ENCODE measurements at places on chromosomes 1 and 21.

DNA sequence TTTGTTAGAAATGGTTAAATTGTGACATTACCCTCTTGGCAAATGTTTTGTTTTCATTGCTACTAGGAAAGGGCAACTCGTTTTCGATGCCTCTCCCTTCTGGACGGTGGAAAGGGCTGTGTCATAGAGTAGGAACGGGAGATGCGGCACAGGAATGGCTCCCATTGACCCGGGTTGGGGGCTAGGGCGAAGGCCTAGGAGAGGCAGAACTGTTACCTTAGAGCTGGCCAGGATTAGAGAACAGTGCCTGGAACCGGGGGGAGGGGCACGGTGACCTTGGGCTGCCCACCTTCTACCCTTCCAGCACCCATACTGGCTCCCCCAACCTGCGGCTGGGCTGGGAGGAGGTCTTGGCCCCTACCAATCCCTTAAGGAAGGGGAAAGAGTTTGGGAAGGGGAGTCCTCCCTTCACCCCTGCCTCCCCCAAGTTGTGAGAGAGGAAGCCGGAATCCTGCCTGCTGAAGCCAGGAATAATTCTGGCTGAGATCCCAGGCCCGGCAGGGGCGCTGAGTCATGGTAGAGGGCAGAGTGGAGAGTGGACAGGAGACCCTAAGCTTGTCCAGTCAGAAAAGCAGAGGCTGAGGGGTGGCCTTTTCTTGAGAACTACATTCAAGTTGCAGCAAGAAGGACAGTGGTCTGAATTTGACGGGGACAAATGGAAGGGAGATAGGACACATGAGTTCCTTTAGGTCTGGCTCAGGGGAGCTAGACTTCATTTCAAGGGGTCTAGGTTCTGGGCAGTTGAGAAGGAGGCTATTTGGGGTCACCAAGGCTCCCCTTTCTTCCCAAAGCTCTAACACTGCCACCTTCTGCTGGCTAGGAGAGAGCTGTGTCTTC lies 8.2 kb downstream of the LMNA start:
- no peak for DNase-seq

GRCh38 chr1:27346991-27347624 lies 5.3 kb downstream of the SYTL1 start:
- no peak for DNase-seq

GRCh38 chr1:61289232-61290098 lies 207.1 kb downstream of the NFIA start:
- DNase-seq, result no peak

DNA sequence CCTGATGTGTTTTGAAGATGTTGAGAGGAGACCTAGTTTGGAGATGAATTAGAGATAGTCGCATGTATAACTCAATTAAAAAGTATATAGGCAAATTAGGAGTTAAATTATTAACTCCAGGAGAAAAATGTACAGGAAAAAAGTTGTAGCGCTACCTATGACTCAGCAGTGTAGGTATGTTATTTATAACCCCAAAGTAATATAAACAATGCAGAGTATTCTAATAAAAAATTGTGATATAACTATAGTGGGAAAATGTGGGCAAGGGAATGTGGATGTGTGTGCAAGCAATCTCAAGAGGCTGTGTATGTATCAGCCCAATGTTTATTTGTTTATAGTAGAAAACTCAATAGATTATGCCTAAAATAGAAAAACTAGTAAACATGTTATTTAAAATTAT lies 144.5 kb downstream of the BRINP2 start:
- DNase-seq, result no peak

- no peak for DNase-seq
Measured at GRCh38 chr1:48717082-48717481, 59.6 kb downstream of the BEND5 start.

- no peak for DNase-seq
Measured at GRCh38 chr1:99560207-99561040, 85.5 kb upstream of the PALMD start.

- no peak for DNase-seq
Measured at GRCh38 chr1:42737257-42737656, 2.8 kb downstream of the CLDN19 start.

- DNase-seq, result no peak
Measured at GRCh38 chr1:161091796-161092507, 2.6 kb upstream of the NECTIN4 start.

DNA sequence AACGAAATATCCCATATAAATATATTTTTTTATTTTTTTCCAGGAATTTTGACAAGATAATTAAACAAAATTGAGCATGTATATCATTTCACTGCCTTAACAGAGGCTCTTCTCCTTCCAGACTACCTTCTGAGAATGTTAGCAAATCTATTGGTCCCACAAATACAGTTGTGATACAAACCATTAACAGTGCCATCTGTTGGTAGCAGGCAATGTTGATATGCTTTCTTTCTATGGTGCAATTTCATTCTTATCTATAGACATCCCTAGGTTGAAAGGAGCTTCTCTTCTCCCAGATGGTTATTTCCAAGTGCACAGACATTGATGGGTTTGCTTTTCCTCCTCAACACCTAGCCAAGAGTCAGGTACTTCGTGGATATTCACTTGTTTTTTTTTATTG lies 303.6 kb downstream of the USH2A start:
- DNase-seq, result no peak

DNA sequence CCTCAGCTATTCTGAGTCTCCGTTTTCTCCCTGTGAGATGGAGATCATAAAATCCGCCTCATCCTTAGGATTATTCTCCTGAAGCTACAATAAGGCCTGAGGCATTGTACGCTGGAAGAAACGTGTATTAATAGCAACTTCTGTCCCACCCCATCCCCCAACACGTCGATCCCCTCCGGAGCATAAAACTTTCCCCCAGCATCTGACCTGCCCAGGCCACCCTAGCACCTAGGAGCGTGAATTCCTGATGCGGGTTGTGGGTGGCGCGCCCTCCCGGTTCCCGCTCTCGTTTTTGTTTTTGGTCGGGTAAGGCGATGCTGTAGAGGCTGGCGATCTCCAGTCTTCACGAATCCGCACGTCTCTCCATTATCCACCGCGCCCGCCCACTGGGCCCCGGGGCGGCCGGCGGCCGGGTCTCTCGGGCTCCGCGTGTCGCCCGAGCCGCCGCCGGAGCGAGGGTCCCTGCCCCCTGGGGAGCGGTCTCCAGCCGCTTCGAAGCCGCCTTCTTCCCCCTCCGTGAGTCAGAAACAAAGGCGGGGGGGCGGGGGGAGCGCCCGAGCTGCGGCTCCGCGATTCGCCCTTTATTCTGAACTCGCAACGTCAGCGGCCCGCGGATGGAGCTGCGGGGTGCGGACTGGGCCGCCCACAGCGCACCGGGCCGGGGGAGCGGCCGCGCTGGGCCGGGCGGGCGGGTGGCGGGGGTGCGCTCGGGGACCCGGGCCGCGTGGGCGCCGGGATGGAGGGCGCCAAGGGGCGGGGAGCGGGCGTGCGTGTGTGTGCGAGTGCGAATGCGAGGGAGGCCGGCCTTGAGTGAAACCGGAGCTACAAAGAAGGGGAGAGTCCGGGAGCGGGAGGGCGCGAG lies at the start of gene PLEKHO1:
Gene PLEKHO1, plus strand, starts transcription at position 646 of the 862 bp plus-strand sequence. CDS start 342 bp downstream, outside the sequence.
- DNase-seq, result peak; percentile 63

GRCh38 chr1:42258218-42258617 lies 76.8 kb downstream of the FOXJ3 start:
- DNase-seq, result no peak

DNA sequence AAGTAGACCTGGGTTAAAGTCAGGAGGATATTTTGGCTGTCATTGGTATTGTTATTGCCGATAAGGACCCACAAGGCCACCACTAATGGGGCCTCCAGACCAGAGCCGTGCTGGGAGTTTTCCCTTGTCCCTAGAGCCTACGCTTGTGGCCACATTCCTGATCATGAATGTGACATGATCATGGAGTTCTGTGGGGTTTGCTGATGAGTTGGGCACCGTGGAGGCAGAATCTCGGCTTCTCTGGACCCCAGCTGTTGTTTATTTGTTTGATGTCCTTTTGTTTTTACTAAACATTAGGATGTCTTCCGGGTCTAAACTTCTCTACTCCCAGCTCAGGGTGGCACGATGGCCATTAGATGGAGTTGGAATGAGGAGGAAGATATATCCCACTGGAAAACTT lies 74.9 kb upstream of the TMPRSS2 start:
- no peak for DNase-seq

DNA sequence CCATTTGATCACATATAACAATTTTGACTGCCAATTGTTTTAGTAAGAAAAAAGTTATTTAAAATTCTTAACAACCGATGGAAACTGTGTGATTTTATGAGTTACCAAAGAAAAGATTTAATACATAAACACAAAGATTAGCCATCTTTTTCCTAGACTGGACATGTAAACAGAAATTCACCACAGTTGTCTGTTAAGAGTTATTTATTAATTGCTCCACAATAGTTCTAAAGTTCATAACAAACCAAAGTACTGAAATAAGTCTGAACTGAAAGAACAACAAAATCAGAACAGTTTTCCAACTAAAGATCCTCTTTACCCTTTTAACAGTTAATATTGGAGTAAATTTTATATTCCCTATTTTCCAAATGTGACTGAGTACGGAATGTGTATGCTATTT lies 8.6 kb downstream of the ZNF281 start:
- DNase-seq, result no peak

DNA sequence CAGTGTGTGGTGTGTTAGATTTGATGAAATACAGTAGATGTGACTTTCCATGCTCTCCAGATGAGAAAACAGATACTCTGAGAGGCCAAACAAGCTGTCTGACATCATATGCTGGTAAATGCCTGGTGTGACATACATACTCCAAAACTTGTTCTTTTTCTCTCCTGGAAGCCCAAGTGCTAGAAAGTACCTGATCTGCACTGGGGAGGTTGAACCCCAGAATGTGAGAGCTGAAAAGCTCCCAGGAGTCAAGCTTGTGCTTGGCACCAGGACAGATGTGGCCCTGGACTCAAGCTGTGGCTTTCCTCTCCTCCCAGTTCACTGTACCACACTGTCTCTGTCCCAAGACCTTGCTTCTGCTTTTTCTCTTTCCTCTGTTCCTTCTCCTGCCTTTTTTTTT lies 389.0 kb upstream of the USP24 start:
- DNase-seq, result no peak

DNA sequence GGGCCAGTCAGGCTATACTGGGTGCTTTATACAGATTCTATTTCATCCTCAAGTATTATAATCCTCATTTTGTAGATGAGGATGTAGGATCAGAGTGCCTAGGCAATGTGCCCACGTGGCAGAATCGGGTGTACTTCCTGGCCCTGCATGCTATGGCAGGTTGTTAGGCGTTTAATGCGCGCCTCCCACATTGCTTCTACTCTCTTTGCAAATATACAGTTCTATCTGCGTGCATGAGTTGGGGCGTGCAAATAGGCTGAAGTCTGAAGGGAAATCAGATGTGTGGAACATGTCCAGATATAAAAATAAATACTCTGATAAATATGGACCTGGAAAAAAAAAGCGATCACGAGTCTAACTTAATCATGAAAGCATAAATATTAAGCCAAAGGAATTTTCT lies 194.7 kb upstream of the FMN2 start:
- DNase-seq, result no peak

DNA sequence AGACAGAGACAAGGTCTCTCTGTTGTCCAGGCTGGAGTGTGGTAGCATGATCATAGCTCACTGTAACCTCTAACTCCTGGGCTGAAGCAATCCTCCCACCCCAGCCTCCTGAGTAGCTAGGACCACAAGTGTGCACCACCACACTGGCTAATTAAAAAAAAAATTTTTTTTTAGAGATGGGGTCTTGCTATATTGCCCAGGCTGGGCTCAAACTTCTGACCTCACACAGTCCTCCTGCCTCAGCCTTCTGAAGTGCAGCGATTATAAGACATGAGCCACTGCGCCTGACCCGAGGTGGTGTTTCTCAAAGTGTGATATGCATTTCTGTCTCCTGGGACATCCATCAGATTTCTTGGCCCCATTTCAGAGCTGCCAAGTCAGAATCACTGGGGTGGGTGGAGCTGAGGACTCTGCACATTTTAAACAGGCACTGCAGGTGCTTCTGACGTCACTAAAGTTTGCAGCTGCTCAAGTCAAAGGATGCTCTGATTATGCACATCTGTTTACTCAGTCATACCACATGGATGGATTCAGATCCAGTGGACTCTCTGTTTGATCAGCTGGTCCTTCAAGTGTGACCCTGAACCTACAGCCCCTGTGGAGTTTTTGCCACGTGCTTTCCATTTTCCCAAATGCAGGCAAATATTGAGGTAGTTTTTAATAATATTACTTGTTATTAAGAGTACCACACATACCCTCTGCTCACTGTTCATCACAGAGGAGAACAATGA lies 21.4 kb downstream of the TGFB2 start:
- DNase-seq, result no peak

GRCh38 chr1:67601539-67601938 lies 83.5 kb upstream of the GADD45A start:
- DNase-seq, result no peak

All from stimulated activated CD4-positive, alpha-beta T cell treated with anti-CD3 and anti-CD28 coated beads, Interleukin-12 subunit alpha, Interleukin-12 subunit beta, amount 100 ng/mL, for 48 hours (primary cell).